ENCODE measurements at places on chromosomes 13 and 19.

GRCh38 chr19:45501730-45502014 lies 3.4 kb downstream of the PPM1N start:
- no peak for DNase-seq

- DNase-seq = no peak
Observed at GRCh38 chr13:84605927-84606326, 723.7 kb upstream of the SLITRK1 start.

DNA sequence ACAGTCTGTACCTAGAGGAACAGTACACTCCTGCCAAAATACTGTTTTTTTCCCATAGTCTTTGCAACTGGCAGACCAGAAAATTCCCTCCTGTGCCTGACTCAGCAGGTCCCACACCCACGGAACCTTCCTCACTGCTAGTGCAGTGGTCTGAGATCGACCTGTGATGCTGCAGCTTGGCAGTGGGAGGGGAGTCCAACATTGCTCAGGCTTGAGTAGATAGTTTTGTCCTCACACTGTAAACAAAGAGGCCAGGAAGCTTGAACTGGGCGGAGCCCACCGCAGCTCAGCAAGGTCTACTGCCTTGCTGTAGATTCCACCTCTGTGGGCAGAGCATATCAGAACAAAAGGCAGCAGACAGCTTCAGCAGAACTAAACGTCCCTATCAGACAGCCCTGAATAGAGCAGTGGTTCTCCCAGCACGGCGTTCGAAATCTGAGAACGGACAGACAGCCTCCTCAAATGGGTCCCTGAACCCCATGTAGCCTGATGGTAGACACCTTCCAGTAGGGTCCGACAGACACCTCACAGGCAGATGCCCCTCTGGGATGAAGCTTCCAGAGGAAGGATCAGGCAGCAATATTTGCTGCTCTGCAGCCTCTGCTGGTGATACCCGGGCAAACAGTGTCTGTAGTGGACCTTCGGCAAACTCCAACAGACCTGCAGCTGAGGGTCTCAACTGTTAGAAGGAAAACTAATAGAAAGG lies 92.7 kb downstream of the SUCLA2 start:
- DNase-seq = no peak

- DNase-seq = no peak
Observed at GRCh38 chr13:50378509-50379044, 363.3 kb downstream of the KCNRG start.

GRCh38 chr19:49342291-49342721 lies 7.1 kb downstream of the CD37 start:
- no peak for DNase-seq

GRCh38 chr19:29779921-29780320 lies 31.9 kb upstream of the CCNE1 start:
- DNase-seq = no peak

- no peak for DNase-seq
Observed at GRCh38 chr13:63161219-63161618, 1745.6 kb upstream of the PCDH20 start.

GRCh38 chr19:39166571-39167391 lies 30.0 kb upstream of the NCCRP1 start:
- no peak for DNase-seq

GRCh38 chr19:18878858-18879578 lies 16.9 kb downstream of the CERS1 start:
- no peak for DNase-seq

DNA sequence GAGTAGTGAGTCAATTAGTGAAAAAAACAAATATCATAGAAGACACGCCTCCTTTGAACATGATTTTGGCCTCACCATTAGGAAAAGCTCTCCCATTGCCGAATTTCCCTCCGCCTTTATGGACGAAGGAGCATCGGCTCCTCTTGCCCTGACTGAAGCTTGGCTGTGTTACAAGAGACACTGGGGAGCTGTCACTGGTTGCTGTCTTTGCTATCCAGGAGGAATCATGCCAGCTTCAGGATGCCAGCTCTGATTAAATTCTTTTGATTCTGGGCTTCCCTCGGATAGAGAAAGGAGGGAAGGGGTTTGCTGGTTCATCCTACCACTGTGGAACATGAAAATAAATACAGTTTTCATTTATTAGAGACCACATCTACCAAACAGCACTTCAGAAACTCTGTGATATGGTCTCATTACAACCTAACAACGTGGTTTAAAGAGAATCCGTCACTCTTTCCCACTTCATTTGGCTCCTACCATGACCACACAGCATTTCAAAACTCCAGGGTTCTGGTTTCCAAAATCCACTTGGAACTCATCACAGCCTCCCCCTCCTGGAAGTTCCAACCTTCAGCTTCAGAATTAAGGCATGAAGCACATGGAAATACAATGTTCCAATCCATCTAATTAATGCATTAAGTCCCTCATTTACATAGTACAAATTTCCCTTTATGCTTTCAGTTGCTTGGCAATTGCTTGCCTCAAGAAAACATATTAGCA lies 446.0 kb downstream of the EFNB2 start:
- no peak for DNase-seq

- no peak for DNase-seq
Observed at GRCh38 chr19:46040952-46041500, at the start of gene IGFL4. Gene IGFL4, minus strand, starts transcription at chr19:46041002. Its CDS starts 40 bp downstream, at chr19:46040962.

GRCh38 chr19:47699360-47699917 lies 13.8 kb upstream of the EHD2 start:
- DNase-seq = peak; percentile 51

All from activated CD4-positive, alpha-beta T cell treated with anti-CD3 and anti-CD28 coated beads, Interleukin-2, amount 50 U/mL, for 4 hours (primary cell).